Fibroblast of skin of right quadriceps (primary cell): ENCODE measurements at places on chromosomes 1 and 21.

GRCh38 chr1:226892524-226892875, 22.1 kb downstream of the PSEN2 start:
- DNase-seq = no peak

DNA sequence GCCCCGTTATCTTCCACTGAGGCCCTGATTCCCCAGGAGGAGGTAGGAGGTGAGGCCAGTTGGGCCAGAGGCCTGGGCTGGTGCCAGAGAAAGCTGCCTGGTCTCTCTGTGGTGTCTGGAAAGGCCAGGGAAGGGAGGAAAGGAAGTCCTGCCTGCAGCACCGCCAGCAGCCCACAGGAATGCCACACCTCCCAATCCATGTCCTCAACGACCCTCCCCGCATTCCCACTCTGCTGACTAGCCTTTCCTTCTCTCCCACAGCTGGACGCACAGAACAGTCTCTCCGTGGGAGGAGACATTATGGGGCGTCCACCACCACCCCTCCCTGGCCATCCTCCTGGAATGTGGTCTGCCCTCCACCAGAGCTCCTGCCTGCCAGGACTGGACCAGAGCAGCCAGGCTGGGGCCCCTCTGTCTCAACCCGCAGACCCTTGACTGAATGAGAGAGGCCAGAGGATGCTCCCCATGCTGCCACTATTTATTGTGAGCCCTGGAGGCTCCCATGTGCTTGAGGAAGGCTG, 18.0 kb downstream of the CSF1 start:
- DNase-seq = peak; percentile 57

- no peak for DNase-seq
Measured at GRCh38 chr1:244937099-244937498, 72.8 kb upstream of the HNRNPU start.

DNA sequence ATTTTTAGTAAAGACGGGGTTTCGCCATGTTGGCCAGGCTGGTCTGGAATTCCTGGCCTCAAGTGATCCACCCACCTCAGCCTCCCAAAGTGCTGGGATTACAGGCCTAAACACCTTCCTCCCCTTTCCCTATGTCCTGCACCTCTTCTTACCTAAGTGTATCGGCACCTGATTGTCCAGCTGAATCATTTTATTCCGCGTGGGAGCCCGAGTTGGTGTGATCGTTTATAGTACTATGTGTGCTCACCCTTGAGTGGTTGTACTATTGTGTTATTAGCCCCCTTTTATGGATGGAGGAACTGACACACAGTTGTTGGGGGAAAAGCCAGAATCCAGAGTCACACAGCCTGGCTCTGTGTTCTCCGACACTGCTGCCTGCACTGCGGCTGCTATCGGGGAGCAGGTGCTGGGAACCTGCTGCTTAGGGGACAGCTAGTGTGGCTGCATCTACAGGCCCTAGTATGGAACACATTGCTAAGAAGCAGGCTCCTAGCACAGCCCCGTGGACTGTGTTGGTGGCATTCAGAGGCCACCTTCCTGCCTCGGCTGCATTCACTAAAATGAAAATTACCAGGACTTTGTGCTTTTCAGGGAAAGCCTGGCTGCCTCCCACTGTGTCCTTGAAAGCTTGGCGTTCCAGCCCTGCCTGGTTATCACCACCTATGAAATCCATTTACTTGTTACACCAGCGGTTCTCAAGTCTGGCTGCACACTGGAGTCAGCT, 21.6 kb downstream of the ENO1 start:
- DNase-seq = no peak

GRCh38 chr1:213887842-213888241, 99.9 kb upstream of the PROX1 start:
- DNase-seq = no peak

- peak; percentile 44 for DNase-seq
Measured at GRCh38 chr1:185595835-185596667, 138.1 kb upstream of the HMCN1 start.

GRCh38 chr1:205599669-205600042, 32.2 kb downstream of the ELK4 start:
- no peak for DNase-seq

GRCh38 chr1:171748651-171749050, 6.8 kb upstream of the VAMP4 start:
- DNase-seq = no peak

GRCh38 chr1:37318490-37318889, 155.9 kb upstream of the ZC3H12A start:
- DNase-seq = no peak

DNA sequence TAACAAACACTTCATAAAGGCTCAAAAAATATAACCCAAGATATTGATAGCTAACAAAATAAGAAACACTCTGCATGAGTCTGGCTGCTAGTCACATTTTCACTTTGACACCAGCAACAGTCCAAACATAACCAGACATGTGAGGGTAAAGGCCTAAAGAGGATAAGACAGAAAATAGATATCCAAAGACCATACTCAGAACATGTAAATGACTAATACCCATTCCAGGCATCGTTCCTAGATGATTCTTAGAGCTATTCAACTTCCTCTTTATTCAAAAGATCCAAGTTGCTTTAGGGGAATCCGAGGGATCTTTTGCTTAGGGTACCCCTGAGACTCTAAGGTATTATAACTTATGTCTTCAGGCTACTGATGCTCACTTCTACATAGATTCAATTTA, 5.1 kb downstream of the COL24A1 start:
- DNase-seq = peak; percentile 82

DNA sequence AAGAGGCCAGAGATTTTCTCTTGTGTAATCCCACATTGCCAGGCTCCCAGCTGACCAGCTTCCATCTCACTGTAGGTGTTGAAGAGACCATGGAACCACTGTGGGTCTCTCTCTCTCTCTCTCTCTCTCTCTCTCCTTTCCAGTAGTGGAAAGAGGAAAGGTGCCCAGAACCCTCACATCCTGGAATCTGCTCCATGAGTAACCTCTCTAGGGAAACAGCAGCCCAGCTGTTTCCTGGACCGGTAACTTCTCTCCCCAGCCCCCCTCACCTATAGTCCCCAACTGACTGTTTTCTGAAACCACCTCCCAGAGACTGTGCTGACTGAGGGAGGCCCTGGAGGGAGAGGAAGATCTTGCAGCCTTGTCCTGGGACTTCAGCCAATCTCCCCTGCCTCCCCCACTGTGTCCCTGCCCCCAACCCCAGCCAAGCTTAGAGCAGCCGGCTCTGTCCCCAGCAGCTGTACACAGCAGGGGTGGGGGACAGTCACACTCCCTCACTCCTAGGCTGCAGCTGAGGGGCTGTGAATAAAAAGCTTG, 20.6 kb upstream of the SLC45A3 start:
- peak; percentile 49 for DNase-seq

- no peak for DNase-seq
Measured at GRCh38 chr1:114034567-114035303, 55.5 kb downstream of the OLFML3 start.

DNA sequence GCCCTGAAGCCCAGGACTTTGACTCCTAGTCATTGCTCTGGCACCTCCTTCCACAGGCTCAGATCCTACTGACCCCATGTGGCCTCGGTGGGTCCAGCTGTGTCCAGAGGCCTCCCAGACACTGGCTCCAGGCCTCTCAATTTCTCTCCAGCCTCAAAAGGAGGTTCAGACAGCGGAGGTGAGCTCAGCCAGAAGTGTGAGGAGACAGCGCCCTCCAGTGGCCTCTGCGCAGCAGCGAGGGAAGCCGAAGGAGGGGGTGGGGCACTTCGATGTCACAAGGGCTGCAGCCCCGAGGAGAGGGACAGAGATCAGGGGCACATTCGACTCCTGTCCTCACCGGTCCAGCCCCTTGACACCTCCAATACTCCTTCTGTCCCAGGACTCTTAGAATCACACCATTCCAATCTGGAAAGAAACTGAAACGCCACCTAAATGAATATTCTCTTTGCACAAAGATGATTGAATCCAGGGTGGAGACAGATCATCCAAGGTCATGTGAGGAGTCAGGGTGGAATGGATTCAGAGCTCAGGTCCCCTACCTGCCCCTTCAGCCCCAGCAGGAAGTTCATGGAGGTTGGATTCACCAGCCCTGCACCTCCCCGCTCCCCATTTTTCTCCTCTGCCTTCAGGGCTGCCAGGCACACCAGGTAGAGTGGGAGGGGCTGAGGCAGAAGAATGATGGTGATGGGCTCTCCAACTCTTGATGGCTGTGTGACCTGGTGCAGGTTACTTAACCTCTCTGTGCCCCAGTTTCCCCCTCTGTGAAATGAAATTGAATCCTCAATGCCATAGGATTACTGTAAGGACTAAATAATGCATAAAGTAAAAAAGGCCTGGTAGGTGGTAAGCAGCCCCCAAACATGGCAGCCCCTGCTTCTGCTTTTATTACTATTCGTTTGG, 34.8 kb upstream of the ZBTB40 start:
- DNase-seq = peak; percentile 67

GRCh38 chr1:52402860-52403240, 1.4 kb downstream of the ORC1 start:
- DNase-seq = no peak
